ENCODE measurements at places on chromosomes 4 and X.

DNA sequence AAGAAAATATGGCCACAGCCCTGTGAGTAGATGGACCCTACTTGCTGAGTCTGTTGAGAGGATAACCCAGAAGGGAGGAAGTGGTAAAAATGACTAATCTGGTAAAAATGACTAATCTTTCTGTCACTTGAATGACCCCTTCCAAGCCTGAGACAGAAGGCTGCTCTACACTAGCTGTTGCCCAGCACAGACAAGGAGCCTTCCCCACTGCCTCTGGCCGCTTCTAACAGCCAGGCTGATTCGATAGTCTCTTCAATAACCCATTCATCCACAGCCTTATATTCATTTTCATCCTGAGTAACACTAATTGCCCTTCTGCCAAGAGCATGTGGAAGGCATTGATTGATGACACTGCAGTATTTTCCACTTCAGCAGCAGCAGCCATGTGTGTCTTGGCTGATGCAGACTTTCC, 18.4 kb downstream of the MAGEB17 start:
- DNase-seq: no peak

GRCh38 chr4:173857828-173858227, 327.8 kb upstream of the HAND2 start:
- DNase-seq: no peak

GRCh38 chrX:106698693-106699092, 27.8 kb upstream of the RNF128 start:
- no peak for DNase-seq

GRCh38 chr4:83569429-83569828, 33.5 kb downstream of the GPAT3 start:
- DNase-seq: no peak

DNA sequence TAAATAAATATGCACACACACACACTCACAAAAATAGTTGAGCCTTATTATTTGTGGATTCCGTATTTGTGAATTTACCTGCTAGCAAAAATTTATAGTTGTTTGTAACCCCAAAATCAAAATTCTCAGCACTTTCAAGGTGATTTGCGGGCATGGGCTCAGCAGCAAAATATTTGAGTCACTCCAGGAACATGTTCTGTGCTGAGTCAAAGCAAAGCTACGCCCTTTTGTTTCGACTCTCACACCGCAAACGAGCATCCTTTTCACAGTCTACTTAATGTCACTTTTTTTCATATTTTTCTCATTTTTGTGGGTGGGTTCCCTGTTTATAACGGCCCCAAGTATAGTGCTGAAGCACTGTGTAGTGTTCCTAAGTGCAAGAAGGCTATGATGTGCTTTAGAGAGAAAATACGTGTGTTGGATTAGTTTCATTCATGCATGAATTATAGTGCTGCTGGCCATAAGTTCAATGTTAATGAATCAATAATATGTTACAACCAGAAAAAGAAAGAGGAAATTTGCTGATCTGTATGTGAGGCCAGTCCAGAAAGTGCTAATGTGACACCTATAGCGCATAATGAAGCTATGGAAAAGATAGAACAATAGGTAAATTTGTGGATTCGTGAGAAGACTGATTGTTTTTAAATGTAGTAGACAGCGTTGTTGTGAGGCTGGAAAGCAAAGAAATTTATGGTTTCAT, 723.2 kb upstream of the AGA start:
- DNase-seq: no peak

DNA sequence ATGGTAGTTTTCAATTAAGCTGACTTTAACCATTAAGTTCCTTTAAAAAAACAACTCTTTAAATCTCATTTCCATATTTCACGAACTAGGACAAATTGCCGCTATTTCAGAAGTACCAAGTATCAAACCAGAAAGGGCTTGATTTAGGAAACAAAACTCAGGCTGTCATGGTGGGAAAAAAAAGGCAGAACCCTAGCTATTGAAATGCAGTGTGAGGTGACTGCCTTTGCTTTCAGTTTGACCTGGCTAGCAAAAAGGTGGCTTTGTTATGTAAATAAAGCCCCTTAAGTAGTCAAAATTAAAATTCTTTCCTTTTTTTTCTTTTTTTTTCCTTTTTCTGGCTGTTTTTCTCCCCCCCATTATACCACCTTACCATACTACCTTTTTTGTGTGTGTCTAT, 40.6 kb upstream of the CYP2U1 start:
- DNase-seq: no peak

DNA sequence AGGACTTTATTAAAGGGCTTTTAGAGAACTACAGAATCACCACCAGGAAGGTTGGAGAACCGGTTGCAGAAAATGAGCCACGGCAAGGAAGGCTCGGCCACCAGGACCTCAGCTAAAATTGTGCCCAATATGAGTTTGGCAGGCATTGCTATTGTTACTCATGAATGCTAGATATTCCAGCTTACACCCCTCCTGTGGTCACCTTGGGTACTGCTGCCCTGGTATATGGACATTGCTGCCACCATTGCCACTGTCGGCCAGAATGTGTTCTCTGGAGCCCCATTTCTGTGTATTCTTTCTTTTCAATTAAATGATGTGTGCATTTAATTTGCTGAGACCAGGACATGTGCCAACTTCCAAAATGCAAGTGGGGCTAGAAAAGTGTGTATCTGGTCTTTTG, 626.7 kb upstream of the BOD1L1 start:
- no peak for DNase-seq

DNA sequence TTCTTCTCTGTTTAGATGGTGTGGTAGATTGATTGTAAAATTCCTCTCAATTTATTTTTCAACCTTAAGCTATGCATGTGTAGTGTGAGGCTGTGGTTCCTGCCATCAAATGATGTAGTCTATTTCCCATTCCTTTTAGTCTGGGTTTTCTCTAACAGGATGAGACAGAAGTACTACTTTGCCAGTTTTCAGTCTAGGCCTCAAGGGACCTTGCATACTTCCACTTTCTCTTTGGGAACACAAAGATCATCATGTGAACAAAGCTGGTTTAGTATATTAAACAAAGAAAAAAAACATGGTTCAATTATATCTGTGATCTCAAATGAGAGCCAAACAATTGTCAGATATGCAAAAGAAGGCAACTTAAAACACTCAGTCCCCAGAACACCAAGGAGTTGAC, 1284.0 kb downstream of the RAPGEF2 start:
- no peak for DNase-seq

- no peak for DNase-seq
Measured at GRCh38 chrX:153800746-153801145, 6.3 kb downstream of the SSR4 start.

- DNase-seq: no peak
Measured at GRCh38 chr4:162274354-162274753, 110.6 kb upstream of the FSTL5 start.

GRCh38 chr4:137998666-137999429, 243.3 kb downstream of the SLC7A11 start:
- no peak for DNase-seq

- peak; percentile 91 for DNase-seq
Measured at GRCh38 chrX:123732670-123733363, at the start of gene THOC2. Gene THOC2 (minus strand): TSS chrX:123733052. CDS start chrX:123733022, 30 bp downstream.

DNA sequence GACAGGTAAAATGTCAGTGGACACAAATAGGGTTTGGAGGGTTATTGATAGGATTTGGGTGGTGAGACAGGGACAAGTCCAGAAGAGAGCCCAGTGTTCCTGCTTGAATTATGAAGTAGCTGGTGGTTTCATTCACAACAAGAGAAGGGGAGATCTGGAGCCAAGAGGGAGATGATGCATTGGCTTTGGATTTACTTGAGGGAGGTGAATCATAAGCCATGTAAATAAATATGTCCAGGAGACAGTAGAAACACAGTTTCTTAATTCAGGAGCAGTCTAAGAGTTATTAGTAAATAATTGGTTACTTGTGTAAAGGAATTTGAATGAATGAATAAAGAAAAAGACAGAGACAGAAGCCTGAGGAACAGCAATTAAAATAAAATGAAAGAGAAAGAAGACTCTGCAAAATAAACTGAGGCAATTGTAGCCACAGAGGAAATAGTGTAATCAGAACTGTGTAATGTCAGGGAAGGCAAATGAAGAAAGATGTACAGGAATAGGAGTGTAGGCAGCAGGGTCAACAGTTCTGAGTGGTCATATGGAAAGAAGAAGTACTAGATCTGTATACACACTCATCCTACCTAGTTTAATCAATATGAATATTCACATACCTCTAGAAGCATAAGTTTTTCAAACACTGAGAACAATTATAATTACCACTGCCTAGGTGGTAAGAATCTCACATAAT, 50.2 kb upstream of the CXCL8 start:
- DNase-seq: no peak

DNA sequence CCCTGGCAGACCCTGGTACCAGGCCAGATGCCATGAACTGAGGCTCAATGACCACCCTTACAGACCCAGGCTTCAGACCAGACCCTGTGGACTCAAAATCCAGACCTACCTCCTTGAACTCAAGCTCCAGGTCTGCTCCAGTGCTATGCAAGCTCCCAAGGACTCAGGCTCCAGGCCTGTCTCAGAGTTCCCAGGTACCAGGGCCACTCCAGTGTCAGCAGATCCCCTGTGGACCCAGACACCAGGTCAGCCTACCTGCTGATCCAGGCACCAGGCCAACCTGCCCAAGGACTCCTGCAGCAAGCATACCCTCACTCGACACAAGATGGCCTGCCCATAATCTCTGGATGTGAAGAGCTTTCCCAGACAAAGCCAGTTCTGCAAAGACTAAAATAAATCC, 44.7 kb upstream of the MAGED4 start:
- no peak for DNase-seq

- no peak for DNase-seq
Measured at GRCh38 chr4:1300466-1301455, 11.1 kb downstream of the MAEA start.

- no peak for DNase-seq
Measured at GRCh38 chrX:53587795-53588420, 98.6 kb downstream of the HUWE1 start.

- no peak for DNase-seq
Measured at GRCh38 chr4:35516102-35516501, 728.2 kb downstream of the ARAP2 start.

DNA sequence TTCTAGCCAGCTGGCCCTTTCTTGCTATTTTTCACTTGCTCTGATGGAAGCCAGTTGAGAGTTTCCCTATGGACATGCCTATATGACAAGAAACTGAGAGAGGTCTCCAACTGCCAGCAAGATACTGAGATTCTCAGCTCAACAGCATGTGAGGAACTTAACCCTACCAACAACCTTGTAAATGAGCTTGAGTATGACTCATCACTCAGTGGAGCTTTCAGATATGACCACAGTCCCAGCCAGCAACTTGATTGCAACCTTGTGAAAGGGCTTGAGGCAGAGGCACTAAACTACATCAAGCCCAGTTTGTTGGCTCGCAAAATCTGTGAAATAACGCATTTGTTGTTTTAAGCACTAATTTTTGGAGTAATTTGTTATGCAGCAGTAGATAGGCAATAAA, 175.8 kb downstream of the COMMD8 start:
- DNase-seq: no peak

GRCh38 chrX:153491351-153491914, 3.3 kb upstream of the BGN start:
- no peak for DNase-seq

GRCh38 chr4:113692809-113693411, 68.6 kb downstream of the CAMK2D start:
- DNase-seq: no peak

GRCh38 chrX:9884031-9884779, 83.0 kb upstream of the CLDN34 start:
- DNase-seq: no peak

GRCh38 chr4:132982151-132982550, 166.9 kb upstream of the PCDH10 start:
- DNase-seq: no peak

- DNase-seq: no peak
Measured at GRCh38 chr4:87839592-87839946, 6.8 kb downstream of the MEPE start.

GRCh38 chr4:158056689-158057245, 116.1 kb downstream of the GASK1B start:
- no peak for DNase-seq

- no peak for DNase-seq
Measured at GRCh38 chr4:29079260-29079659, 1640.9 kb upstream of the PCDH7 start.
